ENCODE measurements at places on chromosomes 7 and 10.

- DNase-seq = no peak
Measured at GRCh38 chr7:44603193-44603592, 3.2 kb upstream of the OGDH start.

DNA sequence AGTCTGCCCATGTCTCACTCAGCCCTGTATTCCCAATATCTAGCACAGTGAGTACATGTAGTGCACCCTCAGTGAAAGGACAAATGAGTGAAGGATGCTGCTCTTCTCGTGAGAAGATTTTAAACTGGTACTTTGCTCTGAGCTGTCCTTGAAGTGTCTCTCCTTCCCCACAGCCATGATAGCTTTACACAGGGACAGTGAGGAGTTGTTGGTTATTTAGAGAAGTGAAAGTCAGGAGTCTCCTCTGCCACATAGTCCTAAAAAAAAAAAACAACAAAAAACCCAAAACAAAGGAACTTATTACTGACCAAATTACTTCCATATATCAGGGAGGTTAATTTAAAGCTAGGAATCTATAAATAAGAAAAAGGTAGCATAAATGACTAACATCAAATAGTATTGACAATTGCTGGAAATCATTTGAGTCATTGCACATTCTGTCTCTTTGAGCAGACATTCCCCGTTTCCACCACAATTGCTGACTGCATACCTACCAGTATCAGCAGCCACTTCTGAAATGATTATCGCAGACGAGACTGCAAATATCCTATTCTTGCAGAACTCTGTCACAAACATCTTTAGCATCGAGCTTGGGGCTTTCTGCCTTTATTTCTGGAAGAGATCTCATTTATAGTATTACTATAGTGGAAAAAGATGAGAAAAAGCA lies 202.1 kb downstream of the PTEN start:
- DNase-seq = no peak

DNA sequence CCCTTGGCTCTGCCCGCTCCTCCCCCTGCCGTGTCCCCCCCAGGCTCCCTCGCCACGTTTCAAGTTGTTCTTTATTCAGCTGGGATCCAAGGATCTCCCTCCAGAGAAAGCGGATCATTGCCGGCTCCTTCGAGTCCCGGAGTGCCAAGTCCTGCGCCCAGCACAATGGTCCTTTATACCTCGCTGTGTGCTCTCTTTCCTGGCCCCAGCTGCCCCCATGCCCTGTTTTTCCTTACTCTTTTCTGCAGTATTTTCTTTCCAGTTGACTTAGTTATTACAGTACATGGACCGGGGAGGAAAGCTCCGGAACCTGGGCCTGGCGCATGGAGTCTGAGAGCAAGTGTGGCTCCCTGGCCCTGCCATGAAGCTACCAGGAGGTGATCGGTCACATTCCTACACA lies 88.1 kb upstream of the KMT2C start:
- DNase-seq = no peak

DNA sequence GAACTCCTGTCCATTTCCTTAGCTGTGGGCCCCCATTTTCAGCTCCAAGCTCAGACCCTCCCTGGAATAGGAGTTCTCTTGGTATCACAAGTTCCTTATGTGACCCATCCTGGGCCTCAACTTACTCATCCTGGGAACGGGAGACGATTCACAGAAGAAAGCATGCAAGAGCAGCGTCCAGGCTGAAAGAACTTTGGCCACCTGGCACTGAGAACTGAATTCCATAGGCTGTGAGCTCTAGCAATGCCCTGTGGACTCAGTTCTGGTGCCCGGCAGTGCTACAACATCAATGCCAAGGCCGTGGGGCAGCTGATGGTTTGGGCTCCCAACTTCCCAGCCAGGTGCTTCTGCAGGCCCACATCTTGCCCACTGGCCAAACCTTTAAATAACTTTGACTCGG lies 3.9 kb upstream of the CUEDC2 start:
- DNase-seq = no peak

- DNase-seq = no peak
Measured at GRCh38 chr7:91311839-91312238, 47.6 kb downstream of the FZD1 start.

- DNase-seq = no peak
Measured at GRCh38 chr7:125065001-125065400, 135.4 kb upstream of the POT1 start.

GRCh38 chr10:61655335-61655851 lies 7.3 kb upstream of the CABCOCO1 start:
- DNase-seq = no peak

GRCh38 chr10:49172061-49172776 lies 16.0 kb downstream of the TMEM273 start:
- no peak for DNase-seq

GRCh38 chr7:139811066-139811465 lies 18.0 kb upstream of the TBXAS1 start:
- no peak for DNase-seq

DNA sequence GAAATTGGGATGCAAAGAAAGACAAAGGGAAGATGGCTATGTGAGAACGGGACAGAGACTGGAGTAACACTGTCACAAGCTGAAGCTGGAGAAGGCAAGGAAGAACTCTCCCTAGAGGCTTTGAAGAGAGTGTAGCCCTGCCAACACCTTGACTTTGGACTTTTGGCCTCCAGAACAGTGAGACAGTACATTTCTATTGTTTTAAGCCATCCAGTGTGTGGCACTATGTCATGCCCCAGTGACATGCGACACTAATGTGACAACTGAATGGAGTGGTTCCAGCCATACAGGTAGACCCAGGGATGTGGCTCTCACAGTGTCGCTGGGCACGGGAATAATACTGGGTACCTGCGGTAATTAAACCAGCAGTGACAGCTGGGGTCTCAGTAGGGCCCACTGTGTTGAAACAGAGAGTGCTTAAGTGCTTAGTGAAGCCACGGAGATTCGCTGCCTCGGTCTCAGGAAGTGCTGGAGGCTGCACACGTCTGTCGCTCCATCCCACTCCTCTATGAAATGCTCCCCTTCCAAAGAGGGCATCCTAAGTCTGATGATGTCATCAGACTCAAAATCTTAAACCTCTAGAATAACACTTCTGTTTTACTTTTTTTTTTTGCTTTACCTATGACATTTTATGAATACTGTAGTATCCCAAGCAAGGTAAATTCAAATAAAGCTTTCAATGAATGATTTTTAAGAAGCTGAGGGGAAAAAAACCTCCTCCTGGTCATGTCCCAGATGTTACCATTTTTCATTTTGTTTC lies 154.6 kb upstream of the RHEB start:
- no peak for DNase-seq

GRCh38 chr7:123715198-123715597 lies 33.6 kb downstream of the WASL start:
- no peak for DNase-seq

- no peak for DNase-seq
Measured at GRCh38 chr7:1550005-1550845, 5.8 kb downstream of the TMEM184A start.

DNA sequence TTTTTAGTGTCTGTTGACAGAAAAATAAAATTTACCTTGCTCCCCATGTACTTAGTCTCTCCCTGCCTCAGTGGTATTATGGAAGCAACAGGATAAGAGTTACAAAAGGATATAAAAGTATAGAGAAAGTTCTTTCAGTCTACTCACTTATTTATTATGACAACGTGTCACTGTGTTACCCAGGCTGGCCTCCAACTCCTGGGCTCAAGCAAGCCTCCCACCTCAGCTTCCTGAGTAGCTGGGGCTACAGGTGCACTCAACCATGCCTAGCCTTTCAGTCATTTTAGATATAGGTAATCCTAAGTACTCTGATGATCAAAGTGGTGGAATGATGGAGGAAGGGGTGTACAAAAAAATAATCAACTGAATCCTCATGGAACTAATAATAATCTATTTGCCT lies 215.2 kb upstream of the MKLN1 start:
- DNase-seq = no peak

- peak; percentile 15 for DNase-seq
Measured at GRCh38 chr7:121547544-121548092, 151.5 kb upstream of the FAM3C start.

- no peak for DNase-seq
Measured at GRCh38 chr10:75643944-75644692, 212.7 kb downstream of the LRMDA start.

DNA sequence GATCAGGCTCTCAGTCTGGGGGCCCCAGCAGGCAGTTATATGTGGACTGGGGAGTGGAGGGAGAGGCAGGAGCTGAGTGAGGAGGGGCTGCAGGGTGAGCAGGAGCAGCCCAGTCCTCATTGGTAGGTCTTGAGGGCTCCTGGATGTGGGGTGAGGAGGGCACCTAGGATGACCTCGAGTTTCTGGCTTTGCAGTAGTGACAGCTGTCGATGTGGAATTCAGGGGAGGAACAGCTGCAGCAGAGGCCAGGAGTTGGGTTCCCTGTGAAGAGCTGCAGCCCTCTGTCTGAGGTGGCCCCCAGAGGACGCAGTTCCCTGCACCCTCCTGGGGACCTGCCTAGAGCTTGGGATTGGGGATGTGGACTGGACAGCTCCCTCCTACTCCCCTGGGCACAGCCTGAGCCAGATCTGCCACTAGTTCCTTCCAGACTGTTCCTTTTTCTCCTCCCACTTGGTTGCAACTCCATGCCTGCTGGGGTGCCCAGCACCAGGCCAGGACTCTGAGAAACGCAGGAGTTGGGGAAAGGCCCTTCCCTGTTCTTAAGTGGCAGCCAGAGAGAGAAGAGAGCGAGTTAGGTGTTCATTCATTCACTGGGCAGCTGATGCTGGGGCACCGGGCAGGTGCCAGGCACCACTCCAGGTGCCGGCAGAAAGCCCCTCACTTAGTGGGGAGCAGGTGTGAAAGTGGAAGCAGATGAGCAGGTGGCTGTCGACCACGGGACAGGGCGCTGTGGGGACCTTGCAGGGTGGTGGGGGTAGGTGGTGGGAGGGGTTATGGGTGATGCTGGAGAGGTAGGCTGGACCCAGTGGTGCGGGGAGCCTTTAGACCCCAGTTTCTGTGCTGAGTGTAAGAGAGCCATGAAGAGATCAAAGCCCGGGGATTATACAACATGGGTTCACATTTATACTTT lies 57.9 kb downstream of the PRF1 start:
- no peak for DNase-seq

Measured in left renal pelvis (tissue), 4 donors.